Central memory CD4-positive, alpha-beta T cell (primary cell): ENCODE measurements at places on chromosomes 11 and 22.

DNA sequence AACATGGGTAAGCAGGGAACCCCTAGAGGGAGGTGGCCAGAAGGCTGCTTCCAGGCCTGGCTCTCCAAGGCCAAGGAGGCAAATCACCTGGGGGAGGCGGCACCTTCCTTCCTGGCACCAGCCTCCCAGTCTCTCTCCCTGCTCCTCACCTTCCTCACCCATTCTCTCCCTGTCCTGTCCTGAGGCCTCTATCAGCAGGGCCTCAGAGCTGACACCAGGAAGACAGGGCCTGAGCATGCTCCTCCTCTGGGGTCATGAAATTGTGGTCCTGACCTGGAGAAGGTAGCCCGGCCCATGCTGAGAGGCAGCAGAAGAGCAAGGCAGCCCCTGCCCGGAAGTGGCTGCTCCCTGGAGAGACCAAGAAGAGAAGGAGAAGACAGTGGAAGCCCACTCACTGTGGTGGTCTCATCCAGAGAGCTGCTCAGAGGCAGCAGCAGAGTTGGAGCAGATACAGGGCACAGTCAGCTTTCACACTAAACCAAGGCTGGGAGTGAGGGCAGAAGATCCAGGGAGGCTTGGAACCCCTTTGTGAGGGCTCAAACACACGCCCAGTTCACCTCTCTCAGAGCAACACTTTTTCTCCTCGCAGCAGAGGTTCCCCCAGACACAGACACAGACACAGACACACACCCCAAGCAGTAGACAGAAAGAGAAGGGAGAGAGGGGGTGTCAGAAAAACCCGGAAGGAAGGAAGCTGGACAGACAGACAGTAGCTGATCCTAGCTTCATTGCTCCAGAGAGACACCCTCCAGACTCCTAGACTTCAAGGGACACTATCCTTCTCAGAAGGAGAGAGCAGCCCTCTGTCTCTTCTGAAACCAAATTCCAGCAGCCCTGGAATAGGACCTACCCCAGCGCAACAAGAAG, 1.8 kb downstream of the BCL9L start:
- peak; percentile 59 for DNase-seq

GRCh38 chr22:32692371-32692770, 109.1 kb upstream of the TIMP3 start:
- DNase-seq, result no peak

GRCh38 chr11:2542406-2542805, 97.6 kb downstream of the KCNQ1 start:
- DNase-seq, result no peak

- DNase-seq, result no peak
These were observed 2.3 kb upstream of the CRYBB3 start for GRCh38 chr22:25197340-25197739.

- DNase-seq, result no peak
These were observed 36.9 kb upstream of the MAPK1 start for GRCh38 chr22:21904250-21904789.

GRCh38 chr11:65817312-65817834, 16.4 kb upstream of the SNX32 start:
- DNase-seq, result no peak

- DNase-seq, result peak; percentile 63
These were observed 1.8 kb downstream of the FLI1 start for GRCh38 chr11:128695539-128696221.

DNA sequence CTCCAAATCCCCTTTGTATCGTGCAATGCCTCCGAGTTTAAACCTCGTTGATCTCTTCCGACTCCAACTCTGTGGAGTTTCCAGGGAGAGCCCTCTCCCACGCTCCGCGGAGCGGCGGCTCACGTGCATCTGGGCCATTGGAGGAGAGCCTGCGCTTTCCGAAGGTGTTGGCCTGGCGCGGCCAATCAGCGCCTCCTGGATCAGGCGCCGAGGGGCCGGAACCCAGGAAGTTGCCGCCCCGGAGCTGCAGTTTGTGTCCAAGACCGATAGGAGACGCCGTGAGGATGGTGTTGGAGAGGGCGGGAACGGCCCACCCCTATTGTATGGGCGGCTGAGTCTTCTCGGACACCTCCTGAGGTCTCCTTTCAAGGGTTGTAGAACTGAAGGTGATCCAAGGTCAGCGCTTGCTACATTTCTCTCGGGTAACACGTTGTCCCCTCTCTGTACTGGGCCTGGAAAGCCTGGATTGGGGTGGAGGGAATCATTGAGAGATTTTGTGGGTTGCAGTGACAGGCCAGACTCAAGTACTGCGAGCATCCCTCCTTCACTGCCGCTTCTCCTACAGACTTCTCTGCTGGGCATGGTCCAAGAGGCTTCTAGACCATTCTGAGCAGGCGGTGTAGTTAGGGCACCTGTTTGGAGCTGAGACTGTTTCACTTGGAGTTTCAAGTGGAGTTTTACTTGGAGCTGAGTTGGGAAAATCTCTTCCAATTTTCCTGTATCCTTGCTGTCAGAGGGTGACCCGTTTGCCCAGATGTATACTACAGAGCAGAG, 1.7 kb downstream of the ADAMTS15 start:
- no peak for DNase-seq

- no peak for DNase-seq
These were observed 27.1 kb upstream of the TOP3B start for GRCh38 chr22:22009661-22010060.

GRCh38 chr11:7056828-7057513, 31.8 kb upstream of the RBMXL2 start:
- DNase-seq, result no peak

GRCh38 chr11:96237766-96238266, 105.2 kb downstream of the MAML2 start:
- DNase-seq, result no peak

- no peak for DNase-seq
These were observed 5.4 kb downstream of the APIP start for GRCh38 chr11:34910817-34911216.

GRCh38 chr11:118979434-118979833, 7.9 kb downstream of the FOXR1 start:
- no peak for DNase-seq

- DNase-seq, result no peak
These were observed 130.4 kb downstream of the C11orf87 start for GRCh38 chr11:109552376-109552775.

GRCh38 chr22:40453671-40454070, 83.3 kb downstream of the SGSM3 start:
- DNase-seq, result no peak

DNA sequence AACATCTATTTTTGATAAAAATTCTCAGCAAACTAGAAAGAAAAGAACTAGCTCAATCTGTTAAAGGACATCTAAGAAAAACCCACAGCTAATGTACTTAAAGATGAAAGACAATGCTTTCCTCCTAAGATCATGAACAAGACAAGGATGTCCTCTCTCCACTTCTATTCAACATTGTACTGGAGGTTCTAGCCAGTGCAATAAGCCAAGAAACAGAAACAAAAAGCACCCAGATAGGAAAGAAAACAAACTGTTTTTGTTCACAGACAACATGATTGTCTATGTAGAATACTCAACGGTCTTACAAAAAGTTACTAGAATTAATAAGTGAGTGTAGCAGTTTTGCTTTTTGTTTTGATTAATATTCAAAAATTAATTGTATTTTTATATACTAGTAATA, 7.8 kb downstream of the CD3D start:
- DNase-seq, result peak; percentile 48

- DNase-seq, result no peak
These were observed 426.1 kb upstream of the CADM1 start for GRCh38 chr11:115930291-115930690.

GRCh38 chr22:23750714-23751440, at the start of gene ZNF70:
TSS of gene ZNF70 (minus strand) at chr22:23751112. CDS start at chr22:23745140, 5,972 bp downstream.
- peak; percentile 82 for DNase-seq

- no peak for DNase-seq
These were observed 934 bp upstream of the ATL3 start for GRCh38 chr11:63672156-63672463.

DNA sequence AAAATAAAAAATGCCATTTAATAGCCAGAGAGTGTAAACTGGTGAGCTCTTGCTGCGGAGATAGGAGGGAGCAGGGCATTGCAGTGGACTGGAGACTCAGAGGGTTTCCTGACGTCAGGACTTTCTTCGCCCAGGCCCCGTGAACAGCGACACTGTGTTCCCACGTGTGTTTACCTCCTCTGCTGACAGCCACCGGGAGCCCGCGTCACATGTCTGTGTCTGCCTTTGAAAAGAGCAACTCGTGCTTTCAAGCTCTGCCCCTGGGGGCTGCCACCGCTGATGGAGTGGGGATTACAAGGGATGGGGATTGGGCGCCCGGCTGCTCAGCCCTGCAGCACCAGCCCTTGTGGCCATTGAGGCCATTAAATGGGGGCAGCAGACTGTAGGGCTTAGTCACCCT, 3.3 kb downstream of the TANGO2 start:
- DNase-seq, result no peak

DNA sequence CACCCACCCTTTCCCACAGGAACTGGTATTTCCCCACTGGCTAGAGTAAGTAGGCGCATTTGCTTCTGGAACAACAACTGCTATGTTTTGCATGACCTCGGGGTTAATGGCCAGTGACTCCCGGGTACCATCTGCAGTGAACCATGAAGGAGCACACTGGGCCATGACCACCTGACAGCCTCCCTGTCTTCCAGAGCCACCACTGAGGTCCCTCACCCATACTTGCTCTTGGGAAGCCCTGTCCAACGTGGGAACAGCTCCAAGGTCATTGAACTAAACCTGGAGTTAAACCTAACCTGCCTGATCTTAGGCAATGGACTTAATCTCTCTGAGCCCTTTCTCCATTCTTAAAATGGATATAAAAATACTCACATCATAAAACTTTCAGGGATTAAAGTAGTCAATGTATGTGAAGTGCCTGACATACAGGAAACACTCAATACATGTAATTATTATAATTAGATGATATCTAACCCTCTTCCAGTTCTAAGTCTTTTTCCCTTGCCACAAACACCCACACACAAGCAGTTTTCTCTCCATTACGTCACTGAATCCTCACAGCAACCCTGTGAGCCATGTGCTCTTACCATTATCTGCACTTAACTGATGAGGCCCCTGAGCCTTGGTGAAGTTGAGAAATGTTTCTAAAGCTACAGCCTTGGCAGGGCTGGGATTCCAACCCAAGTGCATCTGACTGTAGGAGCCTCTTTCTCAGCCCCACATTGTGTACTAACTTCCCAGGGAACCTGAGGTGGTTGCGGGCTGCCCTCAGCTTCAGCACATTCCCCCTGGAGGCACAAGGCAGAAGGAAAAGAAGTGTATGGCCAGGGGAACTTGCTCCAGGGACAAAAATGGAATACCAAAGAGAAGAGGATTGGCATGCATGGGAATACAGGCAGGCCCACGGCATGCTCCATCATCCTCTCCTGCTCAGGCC, 74.5 kb upstream of the NCAM1 start:
- DNase-seq, result no peak

DNA sequence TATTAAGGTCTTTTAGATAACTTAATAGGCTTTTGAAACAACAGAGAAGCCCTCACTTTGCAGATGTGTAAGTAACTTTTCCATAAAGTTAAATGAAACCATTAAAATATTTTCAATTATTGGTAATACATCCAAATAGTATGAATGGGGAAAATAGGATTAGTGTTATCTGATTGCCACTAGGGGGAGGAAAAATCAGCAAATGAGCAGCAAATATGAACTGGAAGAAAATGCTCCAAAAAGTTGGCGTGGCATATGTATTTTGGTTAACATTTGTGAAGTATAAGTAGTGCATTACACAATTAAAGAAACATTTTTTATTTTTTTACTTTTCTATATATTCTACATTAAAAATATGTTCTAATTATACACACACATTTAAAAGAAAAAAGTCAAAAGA, 259.8 kb upstream of the ANO5 start:
- DNase-seq, result no peak

GRCh38 chr22:28883917-28884746, 760 bp downstream of the ZNRF3 start:
- DNase-seq, result peak; percentile 31

DNA sequence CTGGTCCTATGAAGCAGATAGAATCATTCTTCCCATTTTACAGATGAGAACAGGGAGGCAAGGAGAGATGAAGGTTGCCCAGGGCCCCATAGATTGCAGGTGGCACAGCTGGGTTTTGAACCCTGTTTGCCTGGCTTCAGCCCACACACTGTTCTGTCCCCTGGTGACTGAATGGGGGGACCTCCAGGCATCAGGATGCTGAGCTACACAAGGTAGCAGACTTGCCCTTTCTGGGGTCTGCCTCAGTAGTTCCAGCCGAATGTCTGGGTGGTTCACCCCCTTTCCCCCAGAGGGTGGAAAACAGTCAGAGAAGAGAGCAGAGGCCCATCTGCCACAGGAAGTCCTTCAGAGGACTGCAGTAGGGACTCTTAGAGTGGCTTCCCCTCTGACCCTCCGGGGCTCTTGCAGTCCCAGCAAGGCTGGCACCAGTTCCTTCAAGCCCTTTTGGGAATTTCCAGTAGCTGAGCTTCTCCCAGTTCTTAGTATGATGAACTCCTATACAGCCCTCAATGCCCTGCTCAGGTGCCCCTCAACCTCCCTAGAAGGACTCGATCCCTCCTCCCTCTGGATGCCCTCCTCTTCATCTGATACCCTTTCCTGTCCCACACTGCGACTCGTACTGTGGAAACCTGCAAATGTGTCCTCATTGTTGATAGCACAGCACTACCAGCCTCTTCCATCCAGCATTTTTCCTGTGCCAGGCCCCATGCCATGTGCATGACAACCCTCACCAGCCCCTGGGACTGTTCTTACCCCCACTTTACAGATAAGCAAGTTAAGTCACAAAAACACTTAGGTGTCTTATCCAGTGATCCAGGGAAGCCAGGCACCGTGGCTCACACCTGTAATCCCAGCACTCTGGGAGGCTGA, 82.8 kb downstream of the IGLL1 start:
- no peak for DNase-seq

DNA sequence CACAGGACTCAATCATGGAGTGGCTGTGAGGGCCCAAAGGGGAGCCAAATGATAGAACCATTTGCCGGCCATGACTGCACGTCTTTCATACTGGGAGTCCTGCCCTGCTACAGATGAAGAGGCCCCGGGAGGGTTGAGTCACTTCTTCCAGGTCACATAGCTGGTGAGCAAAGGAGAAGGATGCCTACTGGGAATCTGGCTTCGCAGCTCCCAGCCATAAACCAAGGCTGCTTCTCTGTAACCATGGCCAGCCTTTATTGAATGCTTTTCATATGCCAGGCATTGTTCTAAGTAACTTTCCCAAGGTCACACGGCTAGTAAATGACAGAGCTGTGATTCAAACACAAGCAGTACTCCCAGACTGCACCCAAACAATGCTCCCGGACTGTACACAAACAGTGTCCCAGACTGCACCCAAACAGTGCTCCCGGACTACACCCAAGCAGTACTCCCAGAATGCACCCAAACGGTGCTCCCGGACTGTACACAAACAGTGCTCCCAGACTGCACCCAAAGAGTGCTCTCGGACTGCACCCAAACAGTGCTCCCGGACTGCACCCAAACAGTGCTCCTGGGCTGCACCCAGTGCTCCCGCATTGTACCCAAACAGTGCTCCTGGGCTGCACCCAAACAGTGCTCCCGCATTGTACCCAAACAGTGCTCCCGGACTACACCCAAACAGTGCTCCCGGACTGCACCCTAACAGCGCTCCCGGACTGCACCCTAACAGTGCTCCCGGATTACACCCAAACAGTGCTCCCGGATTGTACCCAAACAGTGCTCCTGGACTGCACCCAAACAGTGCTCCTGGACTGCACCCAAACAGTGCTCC, 89.8 kb downstream of the FBXO7 start:
- no peak for DNase-seq

- DNase-seq, result no peak
These were observed 27.3 kb downstream of the MRTFA start for GRCh38 chr22:40609216-40609615.

- no peak for DNase-seq
These were observed 566.4 kb downstream of the METTL15 start for GRCh38 chr11:28674433-28675103.
